ENCODE measurements at places on chromosomes 6 and 20.

- no peak for DNase-seq
Observed at GRCh38 chr6:74117113-74117512, 421.1 kb downstream of the CD109 start.

- no peak for DNase-seq
Observed at GRCh38 chr6:87723170-87724078, 21.4 kb upstream of the AKIRIN2 start.

DNA sequence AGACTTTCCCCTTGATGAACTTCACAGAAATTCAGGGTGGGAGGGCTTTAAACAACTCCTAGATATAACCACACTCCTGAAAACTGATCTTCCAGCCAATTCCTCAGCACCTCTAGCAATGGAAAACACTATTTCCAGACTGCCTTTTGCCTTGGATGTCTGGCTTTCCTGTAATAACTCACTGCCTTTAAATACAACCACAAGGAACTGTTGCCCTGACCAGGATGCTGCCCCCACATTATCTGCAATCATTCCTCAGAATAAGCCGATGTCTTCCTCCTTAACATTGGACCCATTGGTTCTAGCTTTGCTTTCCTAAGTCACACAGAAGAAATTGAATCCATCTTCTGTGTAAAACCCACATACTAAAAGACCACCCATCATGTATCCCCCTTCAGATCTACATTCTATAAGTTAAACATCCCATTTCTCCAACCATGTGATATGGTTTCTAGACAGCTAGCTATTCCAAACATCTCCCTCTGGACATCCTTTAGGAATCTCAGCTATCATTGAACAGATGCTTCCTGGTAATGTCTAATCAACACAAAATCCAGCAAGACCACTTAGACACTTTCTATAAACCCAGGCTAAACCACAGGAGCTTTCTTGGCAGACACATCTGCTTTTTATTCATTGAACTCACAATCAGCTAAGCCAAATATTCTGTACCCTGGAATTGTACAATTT lies 95.9 kb upstream of the KCNQ5 start:
- DNase-seq: no peak

DNA sequence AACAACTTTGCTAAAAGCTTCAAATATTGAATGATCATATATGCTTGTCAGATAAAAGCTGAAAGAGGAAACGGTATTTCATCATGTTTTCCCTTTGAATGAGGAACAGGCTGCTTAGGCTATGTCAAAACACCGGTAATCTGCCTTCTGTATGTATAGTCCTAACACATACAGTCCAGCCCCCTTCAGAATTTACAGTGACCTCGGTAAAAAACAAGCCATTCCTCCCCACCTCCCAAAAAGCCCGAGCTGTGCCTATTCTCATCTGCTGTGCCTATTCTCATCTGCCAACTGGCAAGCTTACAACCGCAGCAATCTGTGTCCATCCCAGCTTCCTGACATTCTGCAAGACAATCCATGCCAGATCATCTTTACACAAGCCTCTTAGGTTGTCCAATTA lies 26.8 kb upstream of the UBE2J1 start:
- no peak for DNase-seq

DNA sequence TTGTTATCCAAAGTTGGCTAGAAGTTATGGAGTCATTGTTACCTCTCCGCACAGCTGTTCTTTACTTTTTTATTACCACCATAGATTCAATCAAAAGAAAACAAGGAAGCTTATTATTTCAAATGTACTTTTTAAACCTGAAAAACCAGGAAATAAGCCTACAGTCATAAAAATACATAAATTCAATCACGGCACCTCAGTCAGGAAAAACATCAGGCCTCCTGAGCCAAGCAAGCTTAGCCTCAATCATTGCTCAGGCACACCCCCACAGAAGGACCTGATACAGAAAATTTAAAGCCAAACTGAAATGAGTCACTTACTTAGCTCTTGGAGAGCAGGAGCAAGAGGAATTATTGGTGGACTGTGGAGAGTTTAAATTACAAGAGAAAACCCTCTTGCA lies 44.3 kb downstream of the MARCKS start:
- DNase-seq: no peak

DNA sequence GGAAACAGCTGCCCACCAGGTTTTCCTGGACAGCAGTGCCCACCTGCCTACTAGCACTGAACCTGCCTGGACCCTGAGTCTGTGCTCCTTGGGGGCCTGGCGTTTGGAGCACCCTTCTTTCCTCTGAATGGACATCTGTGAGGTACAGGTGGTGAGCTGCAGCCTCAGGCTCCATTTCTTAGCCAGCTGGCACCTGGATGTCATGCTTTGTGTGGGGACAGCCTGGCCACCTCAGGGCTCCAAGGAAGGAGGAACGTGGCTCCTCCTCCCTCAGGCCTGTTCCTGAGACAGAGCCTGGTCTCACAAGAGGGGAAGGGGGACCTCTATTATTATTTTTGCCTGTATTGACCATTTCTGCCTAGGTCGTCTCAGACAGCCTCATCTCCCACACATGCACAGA lies 8.1 kb downstream of the TMEM151B start:
- no peak for DNase-seq

GRCh38 chr20:5486377-5487054 lies 169.8 kb upstream of the PROKR2 start:
- DNase-seq: no peak

DNA sequence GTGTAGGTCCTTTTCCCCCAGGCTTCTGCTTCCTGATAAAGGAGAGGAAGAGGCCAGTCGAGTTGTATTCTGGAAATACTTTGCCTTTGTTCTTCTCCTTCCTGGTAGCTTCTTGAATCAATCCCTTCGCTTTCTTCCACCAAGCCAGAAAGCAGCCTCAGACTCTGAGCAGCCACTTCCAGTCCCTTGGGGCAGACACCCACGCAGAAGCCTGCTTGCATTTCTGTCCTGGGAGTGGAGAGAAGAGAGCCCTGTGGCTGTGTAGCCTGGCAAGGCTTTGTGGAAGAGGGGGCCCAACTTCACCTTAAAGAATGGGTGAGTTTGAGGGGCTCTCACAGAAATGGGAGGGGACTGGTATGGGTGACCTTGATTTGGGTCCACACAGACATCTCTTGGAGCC lies 211.0 kb upstream of the SSTR4 start:
- no peak for DNase-seq

DNA sequence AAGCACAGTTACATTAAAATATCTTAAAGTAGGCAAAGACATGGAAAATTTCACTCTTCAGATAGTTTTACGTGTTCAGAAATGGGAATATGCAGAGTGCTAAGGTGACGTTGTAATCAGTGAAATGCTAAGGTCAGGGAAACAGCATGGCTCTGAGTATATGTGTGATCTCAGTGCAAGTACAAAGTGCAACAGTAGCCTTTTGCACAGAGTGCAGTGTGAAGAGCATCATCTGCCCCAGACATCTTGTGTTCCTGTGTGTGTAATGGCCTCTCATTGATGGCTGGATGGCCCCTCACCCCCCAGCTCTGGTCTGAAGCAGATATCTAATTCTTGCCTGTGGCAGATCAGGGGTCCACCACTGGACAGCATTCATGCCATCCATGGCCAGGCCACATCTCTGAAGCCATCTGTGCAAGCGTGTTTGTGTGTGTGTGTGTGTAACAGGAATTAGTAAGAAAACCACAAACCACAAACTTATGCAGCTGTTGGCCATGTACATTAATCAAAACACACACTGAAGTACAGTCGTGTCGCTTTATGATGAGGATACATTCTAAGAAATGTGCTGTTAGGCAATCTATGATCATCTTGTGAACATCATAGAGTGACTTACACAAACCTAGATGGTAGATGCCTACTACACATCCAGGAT lies 165.1 kb downstream of the RALGAPA2 start:
- DNase-seq: no peak

DNA sequence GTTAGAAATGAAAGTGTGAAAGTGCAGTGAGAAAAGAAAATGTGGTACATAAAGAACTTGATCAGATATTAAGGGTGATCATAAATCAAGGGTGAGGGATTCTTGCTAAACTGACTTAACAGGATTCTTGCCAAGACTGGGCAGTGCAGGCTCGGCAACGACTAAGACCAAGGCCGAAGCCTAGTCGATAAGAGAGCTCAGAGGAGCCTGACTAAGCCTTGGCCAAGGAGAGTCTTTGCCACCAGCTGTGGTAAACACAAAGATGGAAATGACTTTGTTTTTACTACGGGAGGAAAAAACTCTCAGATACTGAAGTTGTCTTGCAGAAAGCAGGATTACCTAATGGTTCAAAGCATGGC lies 196.6 kb downstream of the LY86 start:
- no peak for DNase-seq

GRCh38 chr20:4083098-4083865 lies 67.9 kb upstream of the RNF24 start:
- DNase-seq: no peak

DNA sequence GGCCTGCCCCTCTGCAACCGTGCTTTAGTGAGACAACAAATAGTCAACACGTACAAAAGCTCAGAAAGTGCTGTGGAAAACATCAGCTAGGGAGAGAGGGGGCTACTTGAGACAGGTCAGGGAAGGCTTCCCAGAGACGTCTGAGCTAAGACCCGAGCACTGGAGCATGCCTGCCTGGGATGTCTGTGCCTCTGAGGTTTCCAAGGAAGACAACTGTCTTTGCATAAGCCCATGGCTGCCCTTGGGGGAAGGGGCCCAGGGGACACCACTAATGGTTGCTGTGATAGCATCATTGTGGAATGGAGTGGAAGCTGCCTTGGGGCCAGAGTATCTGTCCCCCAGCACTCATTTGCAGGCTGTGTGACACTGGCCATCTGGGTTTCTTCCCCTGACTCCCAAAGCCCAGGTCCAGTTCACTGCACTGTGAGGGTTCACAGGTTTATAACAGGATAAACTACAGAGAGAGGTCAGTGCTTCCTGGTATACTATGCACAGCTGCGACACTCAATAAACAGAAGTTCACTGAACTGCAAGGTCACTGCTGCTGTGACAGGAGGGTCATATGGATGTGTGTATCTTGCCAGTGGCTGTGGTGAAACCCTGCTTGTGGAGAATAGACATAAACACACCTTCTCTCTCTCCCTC lies 1.5 kb upstream of the ARFGEF2 start:
- DNase-seq: no peak

DNA sequence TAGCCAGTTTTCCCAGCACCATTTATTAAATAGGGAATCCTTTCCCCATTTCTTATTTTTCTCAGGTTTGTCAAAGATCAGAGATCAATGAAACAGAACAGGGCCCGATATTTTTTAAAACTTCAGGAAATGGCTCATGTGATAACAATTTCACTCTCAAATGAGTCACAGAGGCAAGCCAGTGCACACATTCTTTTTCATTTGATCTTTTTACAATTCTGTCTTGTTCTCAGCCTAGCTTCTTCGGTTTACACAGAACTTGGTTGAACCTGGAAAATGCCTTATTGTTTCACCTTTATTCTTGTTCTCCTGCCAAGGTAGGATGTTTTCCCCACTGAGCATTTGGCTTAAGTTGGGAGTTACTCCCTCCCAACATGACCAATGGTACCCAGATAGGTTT lies 258.9 kb downstream of the COL12A1 start:
- DNase-seq: no peak

GRCh38 chr20:31595654-31596411 lies 9.3 kb upstream of the ID1 start:
- no peak for DNase-seq

DNA sequence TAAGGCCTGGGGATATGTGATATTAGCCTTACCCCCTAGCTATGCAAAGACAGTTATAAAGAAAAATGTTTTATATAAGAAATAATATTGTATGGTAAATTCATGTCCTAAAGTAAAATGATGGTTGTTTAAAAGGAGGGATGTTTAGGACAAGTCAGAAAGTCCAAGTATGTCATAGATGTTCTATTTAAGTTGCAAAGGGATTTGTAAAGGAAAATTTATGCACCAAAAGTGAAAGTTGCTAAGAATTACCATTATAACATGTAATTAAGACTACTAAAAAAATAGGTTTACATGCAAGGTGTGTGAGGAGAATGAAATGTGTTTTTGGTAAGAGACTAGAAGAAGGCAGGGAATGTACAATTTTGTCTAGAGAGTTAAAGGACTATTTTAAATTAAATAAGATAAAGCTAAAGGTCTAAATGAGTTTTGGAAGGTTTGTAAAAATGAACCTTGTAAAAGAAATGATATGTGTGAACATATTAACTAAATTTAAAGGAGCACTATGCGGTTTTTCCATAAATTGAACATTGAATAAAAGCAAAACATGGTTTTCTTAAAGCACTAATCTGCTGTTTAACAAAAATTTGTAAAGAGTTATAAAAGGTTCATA lies 22.7 kb upstream of the GOPC start:
- DNase-seq: no peak

- no peak for DNase-seq
Observed at GRCh38 chr6:150684714-150685459, 85.2 kb downstream of the PLEKHG1 start.

- DNase-seq: no peak
Observed at GRCh38 chr20:35625584-35626385, 10.2 kb downstream of the SPAG4 start.

- no peak for DNase-seq
Observed at GRCh38 chr6:5961836-5962235, 44.9 kb downstream of the NRN1 start.

DNA sequence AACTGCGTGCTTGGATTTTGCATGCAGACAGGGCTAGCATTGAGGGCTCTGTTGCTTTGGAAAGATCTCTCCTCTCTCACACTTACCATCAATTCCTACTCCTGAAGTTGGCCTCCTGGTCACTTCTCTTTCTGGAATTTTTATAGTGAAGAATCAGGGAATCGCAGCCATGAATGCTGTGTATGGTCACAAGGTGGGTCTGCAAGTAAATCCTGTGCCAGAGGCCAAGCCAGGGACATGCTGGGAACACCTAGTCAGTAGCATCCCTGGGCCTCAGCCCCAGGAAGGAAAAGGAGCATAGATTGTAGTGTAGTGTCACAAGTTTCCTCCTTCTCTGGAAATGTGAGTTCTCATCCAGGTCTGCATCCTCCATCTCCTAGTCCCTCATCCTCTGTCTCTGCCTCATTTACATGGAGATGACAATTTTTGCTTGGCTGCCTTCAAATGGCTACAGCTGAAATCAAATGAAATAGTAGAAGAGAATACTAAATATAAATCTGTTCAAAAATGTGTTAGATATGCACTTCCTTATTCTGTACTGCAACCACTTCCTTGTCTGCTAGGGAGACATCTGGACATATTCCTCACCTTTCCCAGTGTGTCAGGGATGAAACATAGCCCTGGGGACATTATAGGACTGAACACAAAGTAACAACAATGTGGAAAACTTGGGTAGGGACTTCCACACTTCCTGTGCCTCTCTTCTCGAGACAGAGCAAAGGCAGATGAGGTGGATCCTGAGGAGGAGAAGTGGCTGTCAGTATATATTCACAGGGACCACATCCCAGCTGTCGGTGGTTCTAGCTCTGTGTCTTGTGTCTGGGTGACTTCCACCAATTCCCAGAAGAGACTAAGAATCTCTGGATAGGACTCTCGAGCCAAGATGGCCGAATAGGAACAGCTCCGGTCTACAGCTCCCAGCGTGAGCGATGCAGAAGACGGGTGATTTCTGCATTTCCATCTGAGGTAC lies 17.0 kb downstream of the CST9 start:
- DNase-seq: no peak

DNA sequence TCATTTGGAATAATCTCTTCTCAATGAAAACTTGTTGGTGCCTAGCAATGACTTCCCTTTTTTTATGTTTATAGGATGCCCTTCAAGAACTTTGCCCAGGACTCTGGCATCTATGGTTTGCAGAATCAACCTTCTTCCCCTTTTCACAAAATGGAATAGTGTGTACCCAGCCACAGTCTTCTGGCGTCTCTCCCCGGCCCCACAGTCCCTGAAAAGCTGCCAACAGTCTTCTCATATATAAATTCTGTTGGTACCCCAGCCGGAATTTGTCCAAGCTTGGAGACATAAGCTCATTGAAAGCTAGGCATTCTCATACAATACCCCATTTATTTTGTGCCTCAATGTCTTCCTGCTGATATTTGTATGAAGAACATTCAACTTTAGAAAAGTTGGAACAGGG lies 26.4 kb upstream of the MCM3 start:
- no peak for DNase-seq

Measured in central memory CD4-positive, alpha-beta T cell (primary cell).